ENCODE measurements at places on chromosomes 11 and 22. TPM values are rescaled to one million over a fixed set of nuclear protein-coding genes. Genes with fewer than 3 reads are reported as not detected.

The PIM3 gene
- 28.2 TPM for total RNA-seq

The MRGPRX3 gene
- total RNA-seq, result not detected

The NRGN gene
- 0.28 TPM for total RNA-seq

The DNAJB13 gene
- not detected for total RNA-seq

The SCGB2A2 gene
- not detected for total RNA-seq

The SLC25A18 gene
- not detected for total RNA-seq

The PRODH gene
- not detected for total RNA-seq

The OLFML1 gene
- not detected for total RNA-seq

The PDGFD gene
- 0.83 TPM for total RNA-seq

All from smooth muscle cell of the umbilical artery (primary cell).